ENCODE measurements at places on chromosomes 1 and 21.

- DNase-seq = peak; percentile 91
Observed at GRCh38 chr1:207050480-207051190, 373 bp downstream of the YOD1 start.

DNA sequence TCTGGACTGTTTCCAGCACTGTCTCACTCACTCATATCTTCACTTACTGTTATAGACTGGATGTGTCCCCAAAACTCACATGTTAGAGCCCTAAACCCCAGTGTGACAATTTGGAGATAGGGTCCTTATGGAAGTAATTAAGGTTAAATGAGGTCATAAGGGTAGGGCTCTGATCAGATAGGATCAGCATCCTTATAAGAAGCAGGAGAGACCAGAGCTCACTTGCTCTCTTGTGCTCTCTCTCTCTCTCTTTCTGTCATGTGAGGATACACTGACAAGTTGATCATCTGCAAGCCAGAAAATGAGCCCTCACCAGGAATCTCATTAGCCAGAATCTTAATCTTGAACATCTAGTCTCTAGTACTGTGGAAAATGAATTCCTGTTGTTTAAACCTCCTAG is 23.4 kb downstream of the TNR start:
- no peak for DNase-seq

- no peak for DNase-seq
Observed at GRCh38 chr1:46622344-46622743, 5.7 kb upstream of the MOB3C start.

DNA sequence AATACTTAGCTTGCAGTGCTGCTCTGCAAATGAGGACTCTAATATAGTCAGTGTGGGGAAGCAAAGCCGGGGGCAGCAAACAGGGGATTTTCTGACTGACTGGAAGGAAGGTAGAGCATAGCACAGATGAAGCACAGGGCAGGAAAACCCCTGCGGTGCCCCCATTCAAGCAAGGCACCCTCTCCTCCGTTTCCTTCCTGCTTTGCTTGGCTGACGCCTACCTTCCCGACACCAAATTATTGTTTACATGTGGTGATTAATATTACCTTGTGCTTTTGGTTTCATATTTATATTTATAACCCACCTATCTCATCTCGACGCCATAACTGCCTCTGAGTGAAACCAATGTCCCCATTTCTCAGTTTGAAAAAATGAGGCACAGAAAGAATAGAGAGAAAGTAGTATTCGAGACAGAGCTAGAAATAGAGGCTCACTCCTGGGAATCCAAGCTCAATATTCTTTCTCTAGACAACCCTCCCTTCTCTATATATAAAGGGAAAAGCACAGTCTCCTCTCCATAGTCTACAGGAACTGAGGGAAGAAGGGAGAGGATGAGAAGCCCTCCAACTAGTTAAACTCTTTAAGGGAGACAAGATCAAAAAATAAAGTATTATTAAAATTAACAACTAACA is 41.3 kb downstream of the PIK3C2B start:
- DNase-seq = peak; percentile 85

DNA sequence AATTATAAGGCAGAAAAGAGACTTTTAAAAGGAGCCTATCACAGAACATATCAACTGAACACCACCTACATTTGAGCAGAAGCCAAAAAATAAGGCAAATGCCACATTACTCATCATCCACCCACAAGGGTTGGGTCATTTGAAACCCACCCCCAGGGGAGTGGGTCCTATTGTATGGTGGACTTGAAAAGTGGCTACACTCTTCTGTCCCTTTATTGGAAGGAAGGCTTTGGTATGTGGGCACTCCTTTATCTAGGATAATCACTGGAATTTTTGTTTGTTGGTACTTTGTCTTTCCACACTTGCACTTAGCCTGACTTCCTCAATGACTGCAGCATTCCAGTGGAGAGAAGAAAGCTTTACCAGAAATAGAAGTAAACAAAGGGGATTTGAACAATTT is 157.2 kb upstream of the COL11A1 start:
- no peak for DNase-seq

DNA sequence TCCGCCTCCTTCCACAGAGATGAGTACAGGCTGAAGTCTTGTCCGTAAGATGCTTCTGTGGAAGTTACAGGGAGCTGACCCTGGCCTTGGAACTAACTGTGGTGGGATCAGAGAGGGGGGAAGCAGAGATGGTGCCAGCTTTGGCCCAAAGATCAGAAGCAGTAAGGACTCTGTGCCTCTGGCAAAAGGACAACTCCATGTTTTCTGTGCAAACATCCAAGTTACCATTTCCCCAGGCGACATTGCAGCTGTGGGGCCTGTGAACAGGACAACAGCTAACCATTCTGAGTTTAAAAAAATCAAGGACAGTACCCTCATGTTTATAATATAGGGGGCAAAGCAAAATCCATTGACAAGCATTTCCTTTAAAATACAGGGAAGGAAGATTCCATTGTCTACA is 38.4 kb downstream of the TEX35 start:
- DNase-seq = no peak

- no peak for DNase-seq
Observed at GRCh38 chr1:15028616-15029015, 124.9 kb upstream of the TMEM51 start.

- no peak for DNase-seq
Observed at GRCh38 chr1:81118550-81118949, 682.2 kb upstream of the ADGRL2 start.

DNA sequence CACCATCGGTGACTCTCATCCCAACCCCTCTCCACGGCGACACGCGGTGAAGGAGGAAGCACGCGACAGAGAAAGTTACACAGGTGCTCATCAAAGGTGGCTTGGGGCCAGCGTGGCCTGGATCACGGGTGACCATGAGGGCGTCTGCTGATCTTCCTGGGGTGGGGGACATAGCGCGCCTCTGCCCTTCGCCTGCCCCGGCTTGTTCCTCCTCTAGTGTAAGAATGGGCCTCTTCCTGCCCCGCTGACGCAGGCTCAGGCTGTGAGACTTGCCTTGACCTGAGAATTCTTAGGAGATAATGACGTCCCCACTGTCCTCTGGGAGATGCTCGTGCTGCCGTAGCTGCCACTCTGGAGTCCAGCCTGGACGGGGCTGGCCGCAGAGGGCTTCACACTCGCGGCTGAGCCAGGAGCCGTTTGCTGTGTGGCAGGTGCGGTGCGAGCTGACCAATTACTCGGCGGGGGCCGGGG is 39.0 kb upstream of the TMEM52 start:
- no peak for DNase-seq

DNA sequence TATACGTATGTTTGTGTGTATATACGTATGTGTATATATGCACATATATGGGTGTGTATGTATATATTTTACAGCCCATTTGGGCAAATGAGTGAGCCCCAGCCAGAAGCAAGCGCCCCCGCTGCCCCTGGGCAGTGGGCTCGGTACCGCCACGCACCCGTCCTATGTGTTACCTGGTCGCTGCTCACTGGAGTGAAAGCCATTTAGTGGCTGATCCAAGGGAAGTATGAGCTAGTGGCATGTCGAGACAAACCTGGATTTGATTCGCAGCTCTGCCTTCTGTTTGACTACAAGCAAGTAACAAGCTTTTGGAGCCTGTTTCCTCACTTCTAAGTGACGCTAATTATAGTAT is 35.8 kb upstream of the JAK1 start:
- no peak for DNase-seq

DNA sequence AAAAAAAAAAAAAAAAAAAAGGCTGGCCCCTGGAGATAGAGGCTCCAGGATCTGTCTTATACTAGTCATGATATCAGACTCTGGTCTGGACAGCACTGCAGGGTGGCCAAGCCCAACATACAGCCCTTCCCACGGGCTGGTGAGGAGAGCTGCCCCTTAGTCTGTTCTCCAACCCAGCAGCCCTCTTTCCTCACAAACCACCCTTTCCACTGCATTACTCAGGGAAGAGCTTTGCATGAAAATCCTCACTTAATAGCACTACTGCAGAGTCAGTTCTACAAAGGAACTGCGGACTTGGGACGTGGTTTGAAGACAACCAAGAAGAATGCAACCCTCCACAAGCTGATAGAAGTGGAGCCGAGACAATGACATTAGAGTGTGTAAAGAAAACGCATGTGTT is 5.7 kb downstream of the BCAR3 start:
- no peak for DNase-seq

DNA sequence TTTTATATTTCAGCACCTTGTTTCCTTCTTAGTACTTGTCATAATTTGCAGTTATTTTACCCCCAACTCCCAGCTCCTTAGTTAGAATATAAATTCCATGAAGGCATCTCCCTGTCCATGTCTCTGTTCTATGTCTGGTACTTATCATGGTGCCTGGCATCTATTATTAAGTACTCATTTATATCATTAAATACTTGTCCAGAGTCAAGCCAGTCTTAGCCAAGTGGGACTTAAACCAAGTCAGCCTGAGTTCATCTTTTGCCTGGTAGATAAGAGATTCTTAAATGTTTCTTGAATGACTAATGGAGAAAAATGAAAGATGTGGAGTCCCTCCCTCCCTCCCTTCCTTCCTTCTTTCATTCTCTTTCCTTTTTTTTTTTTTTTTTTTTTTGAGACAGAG is 9.4 kb downstream of the SLC25A44 start:
- DNase-seq = no peak

- no peak for DNase-seq
Observed at GRCh38 chr1:9836632-9836960, 12.8 kb upstream of the CLSTN1 start.

- DNase-seq = no peak
Observed at GRCh38 chr21:41611966-41612606, 104.1 kb upstream of the TMPRSS2 start.

GRCh38 chr1:203932556-203932955 is 71.2 kb downstream of the SNRPE start:
- DNase-seq = no peak

DNA sequence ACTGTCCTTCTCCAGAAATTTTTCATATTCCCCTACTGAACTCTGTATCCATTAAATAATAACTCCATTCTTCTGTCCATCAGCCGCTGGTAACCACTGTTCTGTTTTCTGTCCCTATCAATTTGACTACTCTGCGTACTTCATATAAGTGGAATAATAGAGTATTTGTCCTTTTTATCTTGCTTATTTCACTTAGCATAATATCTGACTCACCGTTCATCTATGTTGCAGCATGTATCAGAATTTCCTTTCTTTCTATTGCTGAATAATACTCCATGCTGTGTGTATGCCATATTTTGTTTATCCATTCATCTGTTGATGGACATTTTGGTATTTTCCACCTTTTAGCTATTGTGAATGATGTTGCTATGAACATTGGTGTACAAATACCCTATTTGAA is 71.9 kb downstream of the CEP350 start:
- no peak for DNase-seq

DNA sequence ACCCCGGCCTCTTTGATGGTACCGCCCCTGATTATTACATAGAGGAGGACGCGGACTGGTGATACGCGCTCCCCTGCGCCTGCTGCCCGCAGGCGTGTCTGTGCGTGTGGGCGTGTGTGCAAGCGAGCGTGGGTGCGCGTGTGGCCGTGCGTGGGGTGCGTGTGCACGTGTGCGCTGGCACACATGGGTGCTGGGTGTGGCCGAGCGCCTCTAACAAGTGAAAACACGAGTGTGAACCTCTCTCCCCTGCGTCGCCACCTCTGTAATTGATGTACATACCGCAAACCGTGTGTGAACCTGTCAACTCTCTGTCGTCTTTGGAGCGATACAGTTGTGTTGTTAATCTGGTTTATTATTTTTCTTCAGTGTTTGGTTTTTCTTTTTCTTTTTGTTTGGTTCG is 87.8 kb upstream of the TMEM51 start:
- no peak for DNase-seq

DNA sequence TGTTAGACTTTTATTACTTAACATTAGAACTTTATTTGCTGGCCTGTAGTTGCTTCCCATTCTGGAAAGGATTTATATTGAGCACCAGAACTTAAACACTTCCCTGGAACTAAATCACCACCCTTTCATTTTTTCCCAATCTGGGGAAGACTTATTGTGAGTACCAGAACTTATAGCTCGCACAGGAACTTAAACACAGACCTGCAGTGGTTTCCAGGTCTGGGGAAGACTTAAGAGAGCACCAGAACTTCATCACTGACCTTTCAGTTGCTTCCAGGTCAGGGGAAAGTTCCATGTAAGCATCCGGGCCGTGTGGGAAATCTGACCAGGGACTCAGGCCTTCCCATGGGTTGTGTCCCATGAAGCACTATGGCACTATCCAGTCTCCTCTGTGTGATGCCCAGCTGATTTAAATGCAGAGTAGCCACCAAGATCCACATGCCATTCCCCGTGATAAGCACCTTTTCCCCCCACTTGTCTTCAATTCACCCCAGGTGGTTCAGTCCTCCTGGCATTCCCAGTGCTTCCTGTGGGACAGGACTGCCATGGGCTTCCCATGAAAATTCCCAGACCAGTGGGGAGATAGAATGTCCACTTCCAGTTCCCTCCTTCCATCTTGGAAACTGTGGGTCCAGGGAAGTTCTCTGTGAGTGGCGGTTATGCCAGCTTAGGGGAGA is 48.9 kb downstream of the C4BPA start:
- no peak for DNase-seq

DNA sequence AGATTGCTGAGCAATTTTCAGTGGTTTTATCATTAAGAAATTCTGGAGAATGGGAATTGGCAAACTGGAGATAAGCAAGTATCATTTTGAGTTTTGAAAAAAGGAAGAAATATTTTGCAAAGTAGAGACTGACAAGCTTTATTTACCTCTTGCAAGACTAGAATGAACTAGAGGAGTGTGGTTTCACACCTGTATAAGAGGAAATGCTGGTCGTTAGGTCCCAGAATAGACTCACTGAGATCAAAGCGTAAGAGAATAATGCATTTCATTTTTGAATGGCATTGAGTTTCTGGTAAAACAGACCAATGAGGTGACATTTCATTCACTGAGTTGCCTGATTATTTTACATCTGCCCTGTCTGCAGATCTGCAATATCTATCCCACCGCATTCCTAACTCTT is 308.1 kb downstream of the ADGRL2 start:
- no peak for DNase-seq

DNA sequence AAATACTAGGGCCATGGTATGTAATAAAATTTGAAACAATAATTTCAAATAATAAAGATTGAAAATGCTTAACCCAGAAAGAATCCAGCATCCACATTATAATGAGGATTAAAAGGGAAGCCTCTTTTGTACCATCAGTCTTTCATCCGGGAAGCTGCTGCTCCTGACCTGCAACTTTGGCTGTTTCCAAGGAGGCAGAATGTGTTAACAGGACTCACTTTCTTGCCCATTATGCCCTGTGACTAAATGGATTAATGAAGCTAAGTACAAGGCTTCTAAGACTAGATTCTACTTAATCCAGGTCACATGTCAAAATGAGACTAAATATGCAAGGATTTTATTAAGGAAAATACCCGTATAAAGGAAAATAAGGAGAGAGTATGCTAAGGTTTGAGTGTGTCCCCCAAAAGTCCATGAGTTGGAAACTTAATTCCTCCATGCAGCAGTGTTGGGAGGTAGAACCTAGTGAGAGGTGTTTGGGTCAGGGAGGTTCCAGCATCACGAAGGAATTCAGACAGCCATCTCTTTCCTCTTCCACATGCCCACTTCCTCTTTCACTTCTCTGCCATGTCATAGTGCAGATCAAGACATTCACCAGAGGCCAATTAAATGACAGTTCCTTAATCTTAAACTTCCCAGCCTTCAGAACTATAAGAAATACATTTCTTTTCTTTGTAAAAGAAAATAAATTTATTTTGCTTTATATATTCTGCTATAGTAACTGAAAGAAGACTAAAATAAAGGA is 27.7 kb downstream of the FMO2 start:
- DNase-seq = no peak

- no peak for DNase-seq
Observed at GRCh38 chr1:217484871-217485270, 146.0 kb downstream of the GPATCH2 start.

- DNase-seq = no peak
Observed at GRCh38 chr1:110083061-110083865, 12.8 kb upstream of the ALX3 start.

GRCh38 chr1:215241451-215241850 is 158.9 kb downstream of the KCNK2 start:
- no peak for DNase-seq
